ENCODE measurements at places on chromosomes 5 and 9.

DNA sequence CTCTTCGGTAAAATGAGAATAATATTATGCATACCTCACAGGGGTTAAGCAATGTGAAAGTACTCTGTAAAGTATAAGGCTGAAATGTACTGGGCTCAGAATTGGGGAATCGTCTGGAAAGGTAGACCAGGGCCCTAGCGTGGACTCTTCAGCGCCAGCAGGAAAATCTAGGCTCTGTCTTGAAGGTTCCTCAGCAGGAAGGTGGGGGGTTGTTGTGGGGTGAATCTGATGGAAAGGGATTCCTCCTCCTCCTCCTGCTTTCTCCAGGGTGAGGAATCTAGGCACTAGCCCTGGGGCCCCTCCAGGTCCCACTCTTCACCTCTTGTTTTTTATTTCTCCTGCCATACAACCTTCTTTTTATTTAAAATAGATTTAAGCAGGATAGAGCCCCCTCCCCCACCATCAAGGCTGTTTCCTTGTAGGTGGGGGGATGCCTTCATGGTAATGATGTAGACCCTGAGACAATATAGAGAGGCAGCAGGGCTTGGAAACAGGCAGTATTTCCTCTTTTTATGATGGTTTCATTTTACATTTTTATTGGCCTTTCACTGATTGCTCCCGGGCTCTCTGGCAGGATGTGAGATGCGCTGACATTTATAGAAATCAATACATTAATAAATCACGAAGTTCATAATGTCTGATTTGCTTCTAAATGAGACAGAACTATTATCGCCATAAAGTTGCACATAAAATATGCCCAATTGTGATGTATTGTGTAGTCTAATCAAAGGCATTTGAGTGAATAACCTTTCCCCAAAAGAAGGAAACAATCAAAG lies 78.9 kb upstream of the GABRP start:
- DNase-seq = no peak

GRCh38 chr5:44389090-44389822 lies at the start of gene FGF10:
Gene FGF10 (minus strand): TSS chr5:44389420. CDS start chr5:44388682, 738 bp downstream.
- DNase-seq = no peak

- DNase-seq = no peak
These were observed 26.8 kb downstream of the GLRA1 start for GRCh38 chr5:151897896-151898295.

- no peak for DNase-seq
These were observed 227.8 kb downstream of the MELK start for GRCh38 chr9:36800455-36800854.

DNA sequence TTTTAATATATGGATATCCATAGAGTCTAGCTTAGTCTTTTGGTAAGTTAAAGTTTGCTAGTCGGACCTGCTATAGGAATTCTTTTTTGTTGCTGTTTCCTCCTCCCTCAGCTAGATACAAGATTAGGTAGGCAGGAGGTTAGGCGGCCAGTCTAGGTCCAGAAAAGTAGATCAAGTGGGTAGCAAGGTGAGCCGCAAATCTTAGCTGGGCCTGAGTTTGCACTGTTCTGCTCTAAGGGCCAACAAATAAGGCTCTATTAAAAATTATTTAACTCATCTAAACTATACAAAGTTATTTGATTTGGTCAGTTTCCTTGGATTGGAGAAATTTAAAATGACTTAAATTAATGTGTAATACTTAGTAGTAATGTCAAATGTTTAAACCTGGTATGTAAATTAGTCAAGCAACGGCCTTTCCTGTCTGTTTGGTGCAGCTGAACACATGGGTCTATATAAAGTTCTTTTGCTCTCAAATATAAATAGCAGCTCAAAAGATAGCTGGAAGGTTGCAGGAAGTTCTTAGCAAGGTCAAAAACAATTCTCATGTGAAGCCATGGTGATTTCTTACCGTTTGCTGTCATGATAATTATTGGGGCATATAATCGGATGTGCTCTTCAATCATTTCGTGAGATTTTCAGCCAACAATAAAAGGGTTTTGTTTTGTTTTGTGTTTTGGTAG lies 72.0 kb downstream of the PRKACG start:
- DNase-seq = no peak

DNA sequence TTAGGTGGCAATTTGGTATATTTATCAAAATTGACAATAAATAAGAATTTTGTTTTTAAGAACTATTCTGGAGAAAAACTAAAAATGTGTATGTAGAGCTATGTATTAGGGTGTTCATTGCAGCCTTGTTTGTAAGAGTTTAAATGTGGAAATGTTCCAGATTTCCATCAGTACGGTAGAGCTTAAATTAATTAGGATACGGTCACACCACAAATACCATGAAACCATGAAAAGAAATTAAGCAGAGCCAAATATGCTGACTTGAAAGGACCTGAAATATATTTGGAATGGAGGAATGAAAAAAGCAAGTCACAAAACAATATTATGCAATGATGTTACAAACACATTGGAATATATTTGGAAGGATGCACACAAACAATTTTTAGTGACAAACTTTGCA lies 64.6 kb downstream of the ACTBL2 start:
- DNase-seq = no peak

- DNase-seq = no peak
These were observed 7.1 kb upstream of the ENTREP1 start for GRCh38 chr9:69317894-69318293.

DNA sequence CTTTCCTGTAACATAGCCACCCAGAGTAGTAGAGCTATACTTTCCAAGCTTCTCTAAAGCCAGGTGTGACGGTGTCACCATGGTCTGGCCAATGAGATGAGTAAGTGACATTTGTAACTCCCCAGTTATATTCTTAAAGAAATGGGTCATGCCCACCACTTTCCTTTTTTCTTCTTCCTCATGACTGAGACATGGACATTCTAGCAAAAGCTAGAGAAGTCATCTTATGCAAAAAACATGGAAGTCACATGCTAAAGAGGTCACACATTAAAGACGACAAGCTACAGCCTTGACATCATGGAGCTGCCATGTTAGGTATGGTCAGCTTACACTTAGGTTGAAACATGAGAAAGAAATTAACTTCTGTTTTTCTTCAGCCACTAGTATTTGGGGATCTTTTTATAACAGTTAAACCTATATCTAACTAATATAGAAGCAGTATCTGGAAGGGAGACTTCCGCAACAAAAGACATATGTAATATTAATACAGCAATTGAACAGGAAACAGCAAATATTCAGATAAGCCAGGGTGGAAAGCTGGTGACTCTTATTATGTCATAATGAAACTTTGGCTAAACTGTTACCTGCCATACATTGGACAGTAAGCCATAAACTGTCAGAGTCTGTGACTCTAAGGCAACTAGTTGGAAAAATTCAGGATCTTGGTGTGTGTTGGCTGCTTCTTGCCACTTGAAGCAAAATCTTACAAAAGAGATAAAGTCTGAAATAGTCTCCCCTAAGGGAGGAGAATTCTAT lies 54.7 kb upstream of the SNX2 start:
- DNase-seq = no peak

DNA sequence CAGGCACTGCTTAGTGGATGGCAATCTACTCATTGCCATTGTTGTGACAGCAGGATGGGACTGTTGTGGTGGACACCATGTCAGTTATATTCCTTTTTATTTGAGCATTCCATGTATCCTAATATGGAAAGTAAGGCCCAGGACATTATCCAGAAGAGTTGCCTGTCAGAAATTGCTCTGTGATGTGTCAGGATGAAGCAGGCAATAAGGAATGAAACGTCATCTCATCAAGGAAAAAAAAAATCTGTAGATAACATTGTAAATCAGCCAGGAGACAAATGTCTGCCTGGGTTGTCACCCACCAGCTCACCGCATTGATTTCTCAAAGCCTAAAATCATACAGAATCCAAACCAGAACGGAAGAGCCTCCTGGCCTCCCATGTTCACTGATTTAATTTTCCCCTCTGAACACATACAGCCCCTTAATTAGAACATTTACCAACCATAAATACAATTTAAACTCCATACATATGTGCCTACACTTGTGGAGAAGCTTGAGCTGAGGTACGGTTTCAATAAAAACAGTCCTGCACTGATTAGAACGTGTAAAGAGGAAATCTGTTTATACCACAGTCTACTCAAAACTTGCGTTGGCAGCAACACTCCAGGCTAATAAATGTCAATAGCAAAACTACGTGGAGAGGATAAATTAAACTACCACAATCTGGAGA lies 73.9 kb downstream of the FOXD1 start:
- DNase-seq = no peak

DNA sequence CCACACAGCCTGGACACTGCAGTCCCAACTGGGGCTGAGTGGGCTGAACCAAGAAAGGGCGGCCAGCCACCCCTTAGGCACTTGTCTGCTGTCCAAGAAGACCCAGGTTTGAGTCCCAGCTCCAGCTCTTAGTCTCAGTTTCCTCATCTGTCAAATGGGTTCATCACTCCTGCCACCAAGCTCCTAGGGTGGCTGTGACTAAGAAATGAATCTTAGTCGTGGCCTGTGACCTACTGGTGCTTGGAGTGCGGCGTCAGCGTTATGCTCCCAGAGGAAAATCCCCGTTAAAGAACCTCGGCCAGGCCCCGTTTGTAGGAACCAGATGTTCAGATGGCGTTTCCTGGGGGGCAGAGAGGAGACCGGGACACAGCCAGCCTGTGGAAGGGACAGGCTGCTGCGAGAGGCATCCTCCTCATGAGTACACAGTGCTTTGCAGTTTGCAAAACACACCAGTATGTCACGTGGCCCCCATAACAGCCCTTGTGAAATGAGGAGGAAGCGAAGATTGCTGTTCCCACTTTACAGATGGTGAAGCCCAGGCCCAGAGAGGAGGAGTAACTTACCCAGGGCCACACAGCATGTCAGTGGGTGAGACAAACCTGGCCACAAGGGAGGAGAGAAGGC lies 3.3 kb downstream of the FIBCD1 start:
- DNase-seq = no peak

- no peak for DNase-seq
These were observed 147.2 kb downstream of the C9orf50 start for GRCh38 chr9:129473523-129474244.

DNA sequence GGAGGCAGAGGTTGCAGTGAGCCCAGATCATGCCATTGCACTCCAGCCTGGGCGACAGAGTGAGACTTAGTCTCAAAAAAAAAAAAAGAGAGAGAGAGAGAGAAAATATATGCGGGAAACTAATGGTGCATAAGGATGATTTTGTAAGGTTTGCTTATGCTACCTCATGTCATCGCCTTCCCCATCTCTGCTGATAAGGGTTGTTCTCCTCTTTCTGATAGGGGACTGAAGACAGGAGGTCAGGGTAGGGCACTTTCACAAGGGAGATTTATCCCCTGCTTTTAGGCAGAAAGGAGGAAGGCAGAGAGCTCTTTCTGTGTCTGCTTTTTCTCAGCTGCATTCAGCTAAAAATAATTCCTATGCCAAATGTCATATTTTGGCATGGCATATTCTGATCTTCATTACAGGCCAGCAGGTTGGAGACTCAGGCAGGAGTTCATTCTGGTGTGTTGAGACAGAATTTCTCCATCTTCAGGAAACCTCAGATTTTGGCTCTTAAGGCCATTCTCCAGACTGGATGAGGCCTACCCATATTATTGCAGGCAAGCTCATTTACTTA lies 220.2 kb downstream of the AUH start:
- DNase-seq = no peak
